NCI-H2081 (cell line): ENCODE measurements at places on chromosomes 5 and 9.

DNA sequence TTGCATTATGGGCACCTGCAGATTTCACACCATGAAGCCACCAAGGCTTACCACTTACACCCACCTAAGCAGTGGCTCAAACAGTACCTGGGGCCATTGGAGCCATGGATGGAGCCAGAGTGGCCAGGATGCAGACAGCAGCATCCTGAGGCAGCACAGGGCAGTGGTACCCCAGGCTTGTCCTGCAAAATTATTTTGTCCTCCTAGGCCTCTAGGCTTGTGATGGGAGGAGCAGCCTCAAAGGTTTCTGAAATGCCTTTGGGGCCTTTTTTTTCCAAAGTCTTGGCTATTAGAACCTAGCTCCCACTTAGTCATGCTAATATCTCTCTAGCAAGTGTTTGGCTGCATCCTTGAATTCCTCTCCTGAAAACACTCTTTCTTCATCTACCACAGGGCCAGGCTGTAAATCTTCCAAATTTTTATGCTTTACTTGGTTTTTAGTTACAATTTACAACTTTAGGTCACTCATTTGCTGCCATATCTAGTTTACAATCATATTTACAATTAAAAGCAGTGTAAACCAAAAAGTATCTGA, 15.7 kb downstream of the TMC1 start:
- no peak for DNase-seq

DNA sequence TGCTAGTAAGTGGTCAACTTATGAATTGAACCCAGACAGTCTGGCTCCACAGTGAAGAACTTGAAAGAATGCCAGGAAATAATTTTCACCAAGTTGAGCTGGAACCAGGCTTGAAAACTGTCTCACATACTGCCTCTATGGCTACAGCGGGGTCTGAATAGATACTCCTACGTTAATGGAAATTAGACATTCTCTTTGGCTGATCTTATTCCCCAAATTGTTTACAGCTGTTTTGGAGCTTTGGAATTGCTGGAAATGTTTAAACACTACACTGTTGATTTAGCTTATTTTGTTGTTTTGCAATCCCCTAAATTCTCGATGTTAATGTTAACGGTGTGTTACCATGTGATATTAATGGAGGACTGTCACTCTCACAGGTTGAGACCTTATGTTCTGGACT, 146.4 kb downstream of the FBXL7 start:
- no peak for DNase-seq

DNA sequence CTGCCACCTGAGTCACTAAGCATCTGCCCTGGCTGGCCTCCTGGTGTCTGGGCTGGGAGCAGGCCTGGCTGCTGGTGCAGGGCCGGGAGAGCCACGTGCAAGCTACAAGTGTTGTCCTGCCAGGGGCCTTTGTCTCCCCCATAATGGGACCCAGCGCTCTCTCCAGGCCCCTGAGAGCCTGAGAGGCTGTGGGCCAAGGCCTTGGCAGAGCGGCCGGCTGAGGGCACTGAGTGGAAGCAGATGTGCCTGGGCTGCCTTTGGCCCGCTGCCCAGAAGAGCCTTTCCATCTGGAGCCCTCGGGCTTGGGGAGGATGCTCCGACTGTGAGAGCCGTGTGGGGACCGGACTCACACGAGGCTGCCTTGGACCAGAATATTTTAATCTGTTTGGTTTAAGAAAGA, 185.5 kb downstream of the RGS3 start:
- DNase-seq: peak; percentile 76

DNA sequence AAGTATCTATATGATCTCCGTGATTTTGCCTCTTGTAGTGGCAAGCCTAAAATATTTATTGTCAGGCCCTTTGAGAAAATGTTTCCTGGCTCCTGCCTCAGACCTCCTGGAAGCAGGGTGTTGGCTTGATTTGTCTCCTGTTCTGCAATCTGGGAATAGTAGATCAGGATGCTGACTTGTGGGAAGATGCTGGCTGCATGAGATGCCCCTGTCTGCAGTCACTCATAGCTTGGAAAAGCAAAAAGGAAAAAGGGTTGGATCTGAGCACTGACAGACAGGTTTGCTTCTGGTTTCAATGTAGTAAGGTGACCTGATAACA, 16.7 kb downstream of the TJP2 start:
- DNase-seq: no peak

DNA sequence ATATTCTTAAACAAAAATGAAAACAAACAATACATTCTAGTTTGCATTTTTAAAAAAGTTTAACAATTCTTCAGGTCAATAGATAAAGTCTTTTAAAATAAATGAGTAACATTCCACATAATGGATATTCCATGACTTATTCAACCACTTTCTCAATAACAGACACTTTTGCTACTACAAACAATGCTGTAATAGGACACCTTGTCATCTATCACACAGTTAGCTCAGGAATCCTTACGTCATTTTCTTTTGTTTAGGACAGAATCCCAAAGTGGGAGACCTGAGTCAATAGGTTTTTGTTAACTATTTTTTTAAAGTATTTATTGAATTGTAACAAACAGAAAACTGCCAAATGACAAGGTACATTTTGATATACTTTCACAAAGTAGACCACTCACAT, 72.5 kb downstream of the CEP120 start:
- no peak for DNase-seq

- no peak for DNase-seq
These were observed 145.2 kb downstream of the RORB start for GRCh38 chr9:74642376-74642775.

- DNase-seq: no peak
These were observed 191.1 kb upstream of the DMRT1 start for GRCh38 chr9:650362-650761.

DNA sequence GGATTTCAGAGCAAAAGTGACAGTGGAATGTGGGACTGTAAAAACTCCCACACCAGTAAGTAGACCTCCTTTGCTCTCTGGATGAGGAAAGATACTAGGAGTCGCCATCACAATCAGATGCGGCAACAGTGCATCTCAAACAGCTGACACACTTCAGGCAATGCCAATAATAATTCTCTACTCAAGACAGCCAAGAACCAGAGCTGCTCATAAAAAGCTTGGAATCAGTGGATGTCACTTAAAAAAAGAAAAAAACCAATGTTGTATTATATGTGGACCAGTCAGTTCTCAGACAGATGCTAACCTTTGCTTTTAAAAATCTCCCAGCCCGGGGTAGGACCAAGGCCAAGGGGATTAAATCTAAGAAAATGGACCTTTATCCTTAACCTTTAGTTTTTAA, 185.0 kb downstream of the GNA14 start:
- no peak for DNase-seq

GRCh38 chr5:94181895-94182294, 436.5 kb downstream of the KIAA0825 start:
- no peak for DNase-seq

DNA sequence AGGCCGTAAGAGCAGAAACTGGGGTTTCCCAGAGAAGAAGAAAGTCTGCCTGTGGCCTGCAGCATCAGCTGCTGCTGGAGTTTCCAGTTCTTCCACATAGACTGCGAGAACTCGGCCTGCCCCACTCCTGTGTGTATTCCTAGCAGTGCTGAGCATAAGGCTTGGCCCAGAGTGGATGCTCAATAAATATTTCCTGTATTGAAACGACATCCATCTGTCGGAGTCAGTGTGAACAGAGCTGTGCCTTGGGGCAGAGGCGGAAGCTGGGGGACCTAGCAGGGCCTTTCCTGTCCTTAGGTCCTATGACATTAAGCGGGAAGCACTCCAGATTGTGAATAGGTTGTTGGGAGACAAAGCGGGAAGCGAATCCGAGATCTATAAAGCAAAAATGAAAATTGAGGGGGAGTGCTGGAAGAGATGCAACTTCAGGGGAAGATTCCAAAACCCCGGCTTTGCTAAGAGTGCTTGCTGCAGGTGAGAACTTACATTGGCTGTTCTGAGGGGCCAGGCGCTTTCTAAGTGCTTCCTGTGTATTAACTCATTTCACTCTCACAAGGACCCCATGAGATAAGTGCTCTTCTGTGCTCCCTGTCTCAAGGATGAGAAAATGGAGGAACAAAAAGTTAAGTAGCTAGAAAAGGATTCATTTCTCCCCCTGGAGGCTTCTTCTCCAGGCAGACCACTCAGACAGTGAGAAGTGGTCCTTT, 76.1 kb upstream of the CXCL14 start:
- no peak for DNase-seq

- DNase-seq: no peak
These were observed 11.8 kb downstream of the S100Z start for GRCh38 chr5:76861612-76862011.

DNA sequence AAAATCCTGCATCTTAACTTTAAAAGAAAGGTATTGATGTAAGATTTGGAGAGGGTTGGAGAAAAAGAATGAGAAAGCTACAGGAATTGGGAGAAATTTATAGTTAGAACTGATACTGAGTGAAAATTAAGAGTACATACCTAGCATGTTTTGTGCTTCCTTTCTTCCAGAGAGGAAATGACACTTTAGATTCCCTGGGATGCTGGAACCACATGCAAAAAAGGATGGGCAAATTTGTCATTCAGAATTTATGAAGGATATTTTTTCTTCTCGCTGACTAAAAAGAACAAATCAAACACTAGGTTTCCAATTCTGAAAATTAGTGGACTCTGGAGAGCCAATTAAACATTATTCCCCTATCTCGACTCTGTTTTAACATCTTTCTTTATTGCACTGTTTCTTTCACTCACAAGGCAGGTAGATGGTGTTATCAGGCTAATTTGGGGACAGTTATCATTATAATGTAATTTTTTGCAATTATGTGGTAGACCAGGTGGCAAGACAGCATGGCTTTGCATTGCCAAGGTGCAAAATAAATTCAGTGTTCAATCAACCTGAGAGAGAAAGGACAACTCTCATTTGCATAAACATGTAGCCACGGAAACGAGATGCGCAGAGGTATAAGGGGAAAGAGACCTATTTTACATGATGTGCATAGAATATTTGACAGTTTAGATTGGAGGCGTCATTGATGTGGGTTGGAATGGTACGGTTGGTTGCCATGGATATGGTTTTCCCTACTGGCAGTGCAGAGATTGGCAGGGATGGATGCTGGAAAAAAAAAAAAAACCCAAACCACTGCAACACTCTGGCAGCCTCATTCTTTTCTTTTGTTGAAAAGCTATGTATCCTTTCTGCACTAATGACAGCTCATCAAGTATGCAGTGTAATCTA, 320.4 kb upstream of the CCNH start:
- DNase-seq: peak; percentile 68

GRCh38 chr9:126628146-126628545, 14.4 kb downstream of the LMX1B start:
- DNase-seq: no peak

GRCh38 chr9:69249337-69249736, 75.3 kb downstream of the TJP2 start:
- DNase-seq: no peak

DNA sequence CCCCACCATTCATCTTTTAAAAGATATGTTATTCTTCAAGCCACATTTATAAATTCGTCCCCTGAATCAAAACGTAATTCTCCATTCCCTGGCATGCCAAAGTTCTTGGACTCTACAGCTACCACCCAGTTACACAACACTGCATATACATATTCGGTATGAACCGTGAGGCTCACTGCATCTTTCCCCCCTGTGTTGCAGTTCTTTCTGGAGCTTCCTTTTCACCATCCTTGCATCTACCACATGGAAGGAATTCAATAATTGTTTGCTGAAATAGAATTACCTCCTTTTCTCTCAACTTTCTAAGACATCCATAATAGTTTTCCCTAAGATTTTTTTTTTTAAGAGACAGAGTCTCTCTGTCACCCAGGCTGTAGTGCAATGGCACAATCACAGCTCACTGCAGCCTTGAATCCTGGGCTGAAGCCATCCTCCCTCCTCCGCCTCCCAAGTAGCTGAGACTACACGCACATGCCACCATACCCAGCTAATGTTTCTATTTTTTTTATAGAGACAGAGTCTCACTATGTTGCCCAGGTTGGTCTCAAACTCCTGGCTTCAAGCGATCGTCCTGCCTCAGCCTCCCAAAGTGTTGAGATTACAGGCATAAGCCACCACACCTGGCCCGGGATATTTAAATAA, 3.3 kb downstream of the LPAR1 start:
- no peak for DNase-seq

DNA sequence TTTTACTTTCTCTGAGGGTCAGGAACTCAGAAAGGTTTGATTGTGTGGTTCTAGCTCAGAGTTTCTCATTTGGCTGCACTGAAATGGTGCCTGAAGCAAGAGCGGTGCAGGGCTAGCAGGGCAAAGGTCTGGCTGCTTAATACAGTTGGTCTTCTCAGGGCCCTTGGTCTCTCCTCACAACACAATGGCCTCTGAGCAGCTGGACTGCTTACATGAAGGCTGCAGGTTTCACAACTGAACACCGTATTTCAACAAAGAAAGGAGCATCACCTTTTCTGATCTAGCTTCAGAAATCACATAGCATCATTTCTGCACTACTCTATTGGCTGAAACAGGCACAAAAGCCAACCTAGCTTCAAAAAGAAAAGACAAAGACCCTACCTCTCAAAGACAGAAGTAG, 122.2 kb downstream of the MLLT3 start:
- no peak for DNase-seq

- peak; percentile 35 for DNase-seq
These were observed 72.3 kb downstream of the SLCO4C1 start for GRCh38 chr5:102223542-102224477.

DNA sequence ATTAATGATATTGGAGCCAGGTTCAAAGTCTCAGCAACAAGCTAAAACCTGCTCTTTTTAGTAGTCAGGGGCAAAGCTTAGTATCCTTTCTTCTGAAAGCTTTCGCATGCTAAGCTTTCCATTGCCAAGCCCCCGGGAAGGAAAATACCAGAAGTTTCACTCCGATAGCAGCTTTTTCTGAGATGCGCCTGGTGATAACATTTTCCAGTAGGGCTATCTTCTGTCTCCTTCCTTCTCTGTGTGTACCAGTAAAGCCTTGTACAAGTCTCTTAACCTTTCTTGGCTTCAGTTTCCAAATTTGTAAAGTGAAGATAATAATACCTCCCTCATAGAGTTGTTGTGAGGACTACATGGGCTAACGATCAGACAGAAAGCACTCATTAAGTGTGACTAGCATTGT, 36.7 kb downstream of the DOCK8 start:
- DNase-seq: no peak

DNA sequence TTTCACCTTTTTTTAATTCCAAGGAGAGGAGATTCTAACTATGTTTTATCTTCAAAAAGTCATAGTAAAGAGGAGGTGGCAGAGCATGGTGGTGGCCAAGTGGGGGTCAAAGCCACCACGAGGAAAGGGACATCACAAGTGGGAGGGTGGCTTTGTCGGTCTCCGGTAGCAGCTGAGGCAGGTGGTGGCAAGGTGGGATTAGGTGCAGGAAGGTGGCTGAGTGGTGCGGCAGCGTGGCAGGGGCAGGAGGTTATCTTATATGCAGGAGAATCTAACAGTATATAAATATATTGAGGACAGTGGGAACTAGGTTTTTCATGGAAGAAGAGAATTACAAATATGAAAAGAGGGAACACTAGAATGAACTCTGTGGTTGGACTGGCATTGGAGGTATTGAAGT, 196.8 kb downstream of the FSTL4 start:
- DNase-seq: no peak

DNA sequence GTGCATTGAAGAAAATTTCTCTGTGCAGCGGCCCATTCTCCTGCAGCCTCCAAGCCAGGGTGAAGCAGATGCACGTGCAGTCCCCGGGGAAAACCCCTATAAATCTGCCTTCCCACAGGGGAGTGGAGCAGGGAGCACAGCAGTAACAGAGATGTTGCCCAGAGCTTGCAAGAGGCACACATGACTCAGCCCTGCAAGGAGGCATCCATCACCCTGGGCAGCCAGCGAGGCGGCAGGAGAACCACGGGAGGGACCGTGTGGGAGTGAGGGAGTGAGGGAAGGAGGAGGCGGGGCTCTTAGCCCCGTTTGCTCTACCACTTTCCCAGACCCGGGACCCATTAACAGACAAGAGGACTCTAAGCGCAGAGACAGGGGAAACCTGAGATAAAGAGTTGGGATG, 96.2 kb upstream of the ARAP3 start:
- DNase-seq: no peak
